PC-9 (cell line): ENCODE measurements at places on chromosomes 2 and 18.

DNA sequence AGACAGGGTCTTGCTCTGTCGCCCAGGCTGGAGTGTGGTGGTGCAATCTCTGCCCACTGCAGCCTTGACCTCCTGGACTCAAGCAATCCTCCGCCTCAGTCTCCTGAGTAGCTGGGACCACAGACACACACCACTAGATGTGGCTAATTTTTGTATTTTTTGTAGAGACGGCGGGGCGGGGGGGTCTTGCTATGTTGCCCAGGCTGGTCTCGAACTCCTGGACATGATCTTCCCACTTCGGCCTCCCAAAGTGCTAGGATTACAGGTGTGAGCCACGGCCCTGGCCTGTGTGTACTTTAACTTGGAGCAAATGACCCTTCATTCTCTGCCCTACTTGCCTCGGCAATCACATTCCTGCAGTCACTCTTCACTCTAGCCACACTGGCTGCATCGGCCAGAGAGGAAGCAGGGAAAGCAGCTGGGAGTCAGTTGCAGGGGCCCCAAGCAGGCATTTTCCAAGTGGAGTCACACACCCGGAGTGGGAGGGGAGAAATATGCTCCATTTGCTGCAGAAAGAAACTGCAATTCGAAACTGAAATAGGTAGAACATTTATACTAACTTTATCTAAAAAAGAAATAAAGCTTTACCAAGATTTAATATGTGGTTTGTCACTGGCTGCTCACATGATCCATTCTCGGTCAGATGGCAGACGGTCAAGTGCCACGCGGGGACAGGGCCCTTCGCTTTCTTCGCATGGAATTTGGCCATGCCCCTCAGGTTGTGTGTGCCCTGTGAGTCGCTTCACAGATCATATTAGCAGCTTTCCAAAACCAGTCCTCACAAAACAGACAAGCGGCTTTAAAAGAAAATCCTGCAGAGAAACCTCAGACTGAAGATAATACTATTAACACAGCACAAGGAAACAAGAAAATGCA lies 37.1 kb downstream of the FAM161A start:
- DNase-seq: no peak

- peak; percentile 70 for DNase-seq
Observed at GRCh38 chr2:88329815-88330603, 122.5 kb downstream of the FOXI3 start.

DNA sequence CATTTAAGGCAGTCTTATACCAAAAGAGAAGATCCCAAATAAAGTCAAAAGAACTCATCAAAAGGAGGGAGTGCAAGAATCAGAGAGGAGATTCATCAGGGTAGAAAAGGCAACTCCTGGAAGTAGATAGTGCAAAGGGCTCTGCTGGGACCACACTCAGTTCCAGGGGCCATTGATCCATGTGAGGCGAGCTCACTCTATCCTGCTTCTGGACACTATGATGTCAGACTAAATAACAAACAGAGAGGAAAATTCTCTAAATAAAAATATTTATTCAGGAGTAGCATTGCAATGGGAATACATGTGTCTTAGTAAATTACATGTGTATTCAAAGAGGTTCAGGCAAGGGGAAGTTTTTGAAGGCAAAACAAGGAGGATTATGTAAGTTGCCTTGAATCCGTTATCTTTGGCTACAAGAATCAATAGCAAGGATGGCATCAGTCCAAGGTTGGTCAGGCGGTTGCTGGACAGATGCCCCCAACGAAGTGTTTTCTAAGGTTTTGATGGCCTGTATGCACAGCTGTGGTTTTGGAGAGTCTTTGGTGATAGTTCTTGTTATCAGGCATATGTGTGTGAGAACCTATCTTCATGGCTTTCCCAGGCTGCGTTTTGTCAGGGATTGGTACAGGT lies 13.2 kb upstream of the SERPINB12 start:
- no peak for DNase-seq

DNA sequence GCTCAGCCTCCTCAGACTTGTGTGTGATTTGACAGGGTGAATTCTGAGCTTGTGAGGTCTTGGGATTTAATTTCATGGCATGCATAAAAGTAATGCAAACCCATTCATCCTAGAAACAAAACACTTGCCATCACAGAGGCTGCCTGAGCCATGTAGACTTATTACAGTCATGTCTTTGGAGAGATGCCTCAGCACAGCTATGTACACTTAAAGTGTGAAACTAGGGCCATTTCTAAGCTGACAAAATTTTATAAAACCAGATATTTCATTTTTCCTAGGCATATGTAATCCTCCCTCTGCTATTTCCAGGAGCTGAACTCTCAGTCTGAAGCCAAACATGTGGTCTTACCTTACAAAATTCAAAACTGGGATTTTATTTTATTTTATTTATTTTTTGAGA lies 322.2 kb upstream of the SPHKAP start:
- no peak for DNase-seq

- no peak for DNase-seq
Observed at GRCh38 chr18:5975111-5976002, 80.0 kb upstream of the TMEM200C start.

DNA sequence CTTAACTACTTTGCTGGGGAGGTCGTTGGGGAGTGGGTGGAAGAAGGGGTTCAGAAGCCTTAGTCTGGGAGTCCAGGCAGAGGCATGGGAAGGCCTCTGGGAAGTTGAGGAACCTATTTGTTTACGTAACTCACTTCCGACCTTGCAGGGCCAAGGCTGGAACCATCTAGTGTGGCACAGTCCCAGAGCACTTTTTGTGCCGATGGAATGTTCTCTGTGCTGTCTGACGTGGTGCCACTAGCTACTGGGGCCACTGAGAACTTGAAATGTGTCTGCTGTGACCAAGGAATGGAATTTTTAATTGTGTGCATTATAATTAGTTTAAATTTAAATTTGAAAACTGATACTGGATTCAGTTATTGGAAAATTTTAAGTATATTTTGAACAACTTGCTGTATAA lies 139.7 kb downstream of the FAM161A start:
- DNase-seq: no peak

GRCh38 chr2:185643434-185643833 lies 95.2 kb upstream of the FSIP2 start:
- no peak for DNase-seq

GRCh38 chr2:227016894-227017293 lies 147.1 kb downstream of the COL4A4 start:
- no peak for DNase-seq

DNA sequence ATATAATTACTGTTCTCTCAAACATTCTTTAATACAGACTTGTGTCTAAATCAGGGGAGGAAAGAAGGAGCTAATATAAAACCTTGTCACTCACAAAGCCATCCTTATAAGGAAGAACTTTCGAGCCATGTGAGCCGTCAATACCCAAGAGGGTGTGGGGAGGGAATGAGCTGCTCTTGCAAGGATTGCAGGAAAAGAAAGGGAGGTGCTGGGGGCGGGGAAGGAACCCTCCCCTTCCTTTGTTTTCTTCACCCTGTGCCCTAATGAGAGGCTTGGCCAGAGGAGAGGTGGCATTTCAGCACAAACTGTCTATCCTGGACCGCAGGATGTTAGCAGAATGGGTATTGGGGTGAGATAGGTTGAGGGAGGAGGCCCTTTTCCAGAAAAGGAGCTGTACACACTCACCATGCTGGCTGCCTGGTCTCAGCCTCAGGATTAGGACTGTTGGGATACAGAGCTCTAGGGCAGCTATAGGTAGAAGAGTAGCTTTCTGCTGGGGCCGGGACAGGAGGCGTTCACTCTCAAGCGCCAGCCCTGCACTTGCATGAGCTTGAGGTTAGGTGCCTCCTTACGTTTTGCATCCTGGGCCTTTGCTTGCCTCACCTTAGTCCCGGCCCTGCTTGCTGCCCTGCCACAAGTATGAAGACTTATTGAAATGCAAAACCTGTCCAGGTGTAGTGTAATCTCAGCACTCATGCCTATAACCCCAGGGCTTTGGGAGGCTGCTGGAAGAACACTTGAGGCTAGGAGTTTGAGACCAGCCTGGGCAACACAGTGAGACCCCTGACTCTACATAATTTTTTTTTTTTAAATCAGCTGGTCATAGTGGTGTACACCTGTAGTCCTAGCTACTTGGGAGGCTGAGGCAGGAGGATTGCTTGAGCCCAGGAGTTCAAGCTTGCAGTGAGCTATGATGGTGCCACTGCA lies 190.5 kb downstream of the LOXHD1 start:
- DNase-seq: no peak

- no peak for DNase-seq
Observed at GRCh38 chr2:222703886-222704285, 32.4 kb downstream of the MOGAT1 start.

DNA sequence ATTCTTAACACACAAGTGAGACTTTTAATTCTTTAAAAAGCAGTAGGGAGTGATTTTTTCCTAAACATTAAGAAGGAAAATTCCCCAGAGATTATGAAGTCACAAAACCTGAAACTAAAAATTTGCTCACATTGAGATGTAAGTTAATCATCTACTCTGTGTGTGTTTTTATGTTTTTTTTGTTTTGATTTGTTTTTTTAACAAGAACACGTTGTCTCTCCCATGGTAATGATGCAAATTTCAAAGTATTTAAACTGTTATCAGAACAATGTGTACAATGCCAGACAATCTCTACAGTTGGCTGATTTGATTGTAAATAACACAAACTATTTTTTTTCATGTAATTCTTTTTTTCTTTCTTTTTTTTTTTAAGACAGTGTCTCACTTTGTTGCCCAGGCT lies 71.5 kb downstream of the COLEC12 start:
- DNase-seq: no peak

GRCh38 chr2:25194576-25195122 lies 26.3 kb upstream of the POMC start:
- no peak for DNase-seq

GRCh38 chr2:241637795-241638660 lies 535 bp downstream of the ATG4B start:
- peak; percentile 52 for DNase-seq

DNA sequence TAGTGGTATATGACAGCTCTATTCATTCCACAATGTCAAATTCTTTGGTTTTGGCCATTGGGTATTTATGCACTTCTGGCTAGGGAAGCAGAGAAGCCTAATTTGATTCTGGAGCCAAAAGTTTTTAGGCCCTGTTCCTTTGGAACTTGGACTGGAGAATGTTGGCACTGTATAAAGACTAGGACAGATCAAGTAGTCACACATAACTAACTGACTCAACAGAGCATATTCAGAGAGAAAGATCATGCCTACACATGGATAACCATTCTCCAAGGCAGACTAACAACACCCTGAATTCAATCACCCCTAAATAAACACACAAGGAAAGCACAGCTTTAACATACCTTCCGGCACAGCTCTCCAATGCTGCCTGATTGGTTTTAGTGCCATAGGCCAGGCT lies 62.9 kb downstream of the ARHGAP15 start:
- DNase-seq: no peak

DNA sequence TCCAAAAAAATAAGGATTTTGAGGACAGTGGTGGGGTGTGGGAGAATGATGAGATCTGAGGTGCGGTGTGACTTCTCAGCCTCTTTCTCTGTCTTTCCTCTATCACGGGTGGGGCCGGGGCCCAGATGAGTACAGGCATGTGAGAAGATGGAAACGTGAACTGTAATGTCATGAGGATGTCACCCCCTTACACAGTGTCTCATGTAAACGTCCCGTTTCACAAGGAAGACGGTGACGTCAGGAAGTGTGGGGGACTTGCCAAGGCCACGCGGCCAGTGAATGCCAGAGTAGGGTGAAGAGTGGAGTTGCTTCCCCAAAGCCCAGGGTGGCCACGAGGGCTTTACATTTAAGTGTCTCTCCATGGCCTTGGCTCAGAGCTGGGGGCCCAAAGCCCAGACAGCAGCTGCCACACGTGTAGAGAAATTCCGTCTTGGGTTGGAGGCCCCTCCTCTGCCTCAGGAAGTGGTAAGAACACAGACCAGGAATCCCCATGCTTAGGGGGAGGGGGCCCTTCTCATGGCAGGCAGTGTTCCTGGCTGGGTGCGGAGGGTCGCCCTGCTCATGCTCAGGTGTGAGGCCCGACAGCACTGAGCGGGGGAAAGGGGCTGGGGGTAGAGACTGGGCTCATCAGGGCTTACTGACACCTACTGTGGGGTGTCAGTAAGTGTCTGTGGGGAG lies 80.9 kb upstream of the SMAD7 start:
- no peak for DNase-seq

GRCh38 chr18:34947711-34948125 lies 93.5 kb upstream of the MAPRE2 start:
- peak; percentile 46 for DNase-seq

GRCh38 chr2:112032224-112032586 lies 22.9 kb upstream of the TMEM87B start:
- DNase-seq: no peak

DNA sequence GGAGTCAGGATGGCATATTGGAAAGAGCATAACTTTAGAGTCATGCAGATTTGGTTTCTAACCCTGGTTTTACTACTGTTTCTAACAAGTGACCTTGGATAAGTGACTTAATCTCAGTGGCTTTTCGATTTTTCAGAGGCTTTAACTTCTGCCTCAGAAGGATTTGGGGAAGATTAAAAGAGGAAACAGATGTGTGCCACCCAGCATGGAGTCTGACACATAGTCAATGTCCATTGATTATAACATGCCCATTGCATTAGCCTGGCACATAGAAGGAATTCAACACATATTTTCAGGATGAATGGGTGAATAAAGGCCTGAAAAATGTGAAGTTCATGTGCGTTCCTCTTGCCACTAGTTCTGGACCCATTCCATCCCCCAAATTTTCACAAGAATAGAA lies 438.2 kb downstream of the EPHA4 start:
- no peak for DNase-seq

GRCh38 chr18:38883111-38883510 lies 1317.5 kb upstream of the CELF4 start:
- DNase-seq: no peak

DNA sequence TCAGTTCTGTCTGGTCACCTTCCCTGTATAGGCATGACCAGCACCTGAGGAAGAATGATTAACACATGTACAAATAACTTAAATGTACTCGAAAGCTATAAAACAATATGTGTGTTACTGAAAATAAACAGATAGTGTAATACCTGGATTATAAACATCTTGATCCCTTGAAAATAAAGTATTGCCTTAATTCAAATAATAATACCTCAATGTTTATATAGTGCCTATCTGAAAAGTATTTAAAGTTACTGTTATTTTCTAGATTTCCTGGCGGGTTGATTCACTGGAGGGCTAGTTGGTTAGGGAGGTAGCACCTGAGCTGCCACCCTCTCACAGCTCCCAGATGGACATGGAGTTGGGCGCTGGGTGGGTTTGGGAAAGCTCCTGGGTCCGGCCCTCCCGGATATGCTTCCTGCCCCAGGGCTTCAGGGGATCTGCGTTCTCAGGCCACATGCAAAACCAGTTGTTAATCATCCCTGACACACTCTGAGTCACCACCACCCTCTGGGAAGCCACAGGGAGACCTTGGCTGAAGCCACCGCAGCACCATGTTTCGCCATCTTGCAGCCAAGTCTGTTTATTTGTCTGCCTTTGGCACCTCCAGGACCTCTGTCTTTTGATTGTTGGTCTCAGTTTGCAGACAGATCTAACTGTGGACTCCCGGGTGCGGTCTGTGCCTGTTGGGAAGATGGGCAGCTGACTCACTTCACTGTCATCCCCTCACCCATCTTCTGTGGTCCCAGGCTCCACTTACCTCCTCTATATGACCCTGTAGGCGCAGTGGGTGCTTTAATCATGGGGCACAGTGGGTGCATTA lies 35.3 kb downstream of the RAB31 start:
- peak; percentile 94 for DNase-seq
